Stomach (tissue), 19 donors: ENCODE measurements at places on chromosomes 13 and 19. TPM values are rescaled to one million over a fixed set of nuclear protein-coding genes. Genes with fewer than 3 reads are reported as not detected.

- no peak overlapping the region for H3K4me3 ChIP-seq
- no peak for DNase-seq
- H3K27me3 ChIP-seq = no peaks in the 10 kb centered on the region
- H3K4me1 ChIP-seq = peaks cover 11% of the 10 kb centered on the region
Observed at GRCh38 chr19:53892981-53893325, 11.0 kb downstream of the PRKCG start.

The RASGRP4 gene
- 8.4 TPM for total RNA-seq

GRCh38 chr13:51325837-51326236 lies 13.7 kb upstream of the SERPINE3 start:
- no peak overlapping the region for H3K4me3 ChIP-seq
- H3K27me3 ChIP-seq = no peaks in the 10 kb centered on the region
- no peaks in the 10 kb centered on the region for H3K36me3 ChIP-seq
- DNase-seq = no peak
- no peak overlapping the region for H3K27ac ChIP-seq
- H3K4me1 ChIP-seq = no peaks in the 10 kb centered on the region

- peak; percentile 81 for DNase-seq
- no peak overlapping the region for H3K4me3 ChIP-seq
- H3K4me1 ChIP-seq = no peaks in the 10 kb centered on the region
- H3K27me3 ChIP-seq = no peaks in the 10 kb centered on the region
- H3K36me3 ChIP-seq = no peaks in the 10 kb centered on the region
Observed at GRCh38 chr19:56748378-56748777, 76.8 kb upstream of the ZNF835 start.

DNA sequence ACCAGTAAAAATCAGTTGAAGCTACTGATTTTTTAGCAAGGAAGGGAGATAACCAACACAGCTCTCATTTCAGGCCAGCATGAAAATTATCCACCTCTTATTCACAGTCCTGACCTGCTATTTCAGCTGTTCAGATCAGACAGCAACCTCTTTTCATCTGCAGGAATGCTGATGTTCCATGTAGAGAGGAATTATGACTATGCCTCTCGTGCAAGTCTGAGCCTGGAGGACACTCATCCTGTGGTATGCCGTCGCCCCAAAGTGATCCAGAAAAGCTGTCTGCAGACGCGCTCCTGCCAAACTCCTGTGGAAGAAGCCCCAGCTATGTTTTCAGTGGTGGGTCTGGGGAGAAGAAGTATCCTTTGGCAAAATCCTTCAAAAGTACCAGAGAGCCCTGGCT lies 563.5 kb upstream of the SLITRK1 start:
- no peak overlapping the region for H3K27ac ChIP-seq
- no peak overlapping the region for H3K4me3 ChIP-seq
- no peaks in the 10 kb centered on the region for H3K4me1 ChIP-seq
- no peaks in the 10 kb centered on the region for H3K27me3 ChIP-seq
- DNase-seq = no peak
- H3K36me3 ChIP-seq = no peaks in the 10 kb centered on the region

DNA sequence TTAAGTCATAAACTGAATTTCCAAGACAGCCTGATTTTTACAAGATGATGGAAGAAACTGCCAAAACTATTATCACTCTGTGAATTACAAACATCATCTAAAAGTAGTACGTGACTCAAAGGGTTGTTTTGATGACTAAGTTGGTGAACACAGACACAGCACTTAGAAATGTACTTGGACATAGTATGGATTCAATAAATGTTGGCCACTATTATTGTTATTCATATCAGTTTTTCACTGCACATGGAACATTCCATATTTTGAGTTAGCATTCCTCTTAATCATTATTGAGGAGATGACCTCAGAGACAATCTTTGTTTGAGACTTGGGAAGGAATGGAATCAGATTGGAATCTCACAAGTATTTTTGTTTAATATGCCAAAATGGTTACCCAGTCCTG lies 172.9 kb downstream of the OXGR1 start:
- no peak overlapping the region for H3K4me3 ChIP-seq
- H3K27ac ChIP-seq = no peak overlapping the region
- DNase-seq = no peak
- no peaks in the 10 kb centered on the region for H3K4me1 ChIP-seq
- no peaks in the 10 kb centered on the region for H3K27me3 ChIP-seq
- no peaks in the 10 kb centered on the region for H3K36me3 ChIP-seq

DNA sequence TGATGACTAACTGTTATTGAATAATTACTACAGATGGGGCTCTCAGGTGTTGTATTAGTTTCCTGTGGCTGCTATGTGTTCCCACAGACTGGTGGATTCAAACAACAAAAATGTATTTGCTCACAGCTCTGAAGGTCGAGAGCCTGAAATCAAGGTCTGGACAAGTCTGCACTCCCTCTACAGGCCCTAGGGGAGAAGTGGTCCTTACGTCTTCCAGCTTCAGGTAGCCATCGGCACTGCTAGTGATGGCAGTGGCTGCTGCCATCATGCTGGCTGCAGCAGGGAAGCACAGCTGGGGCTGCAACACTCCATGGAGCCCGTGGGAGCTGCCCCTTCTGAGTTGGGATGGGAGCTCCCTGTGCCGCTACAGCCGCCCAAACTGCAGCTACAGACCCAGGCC lies 1.9 kb downstream of the TEX26 start:
- no peak overlapping the region for H3K27ac ChIP-seq
- H3K36me3 ChIP-seq = no peaks in the 10 kb centered on the region
- H3K4me1 ChIP-seq = no peaks in the 10 kb centered on the region
- peak; percentile 18 for DNase-seq
- H3K4me3 ChIP-seq = no peak overlapping the region

DNA sequence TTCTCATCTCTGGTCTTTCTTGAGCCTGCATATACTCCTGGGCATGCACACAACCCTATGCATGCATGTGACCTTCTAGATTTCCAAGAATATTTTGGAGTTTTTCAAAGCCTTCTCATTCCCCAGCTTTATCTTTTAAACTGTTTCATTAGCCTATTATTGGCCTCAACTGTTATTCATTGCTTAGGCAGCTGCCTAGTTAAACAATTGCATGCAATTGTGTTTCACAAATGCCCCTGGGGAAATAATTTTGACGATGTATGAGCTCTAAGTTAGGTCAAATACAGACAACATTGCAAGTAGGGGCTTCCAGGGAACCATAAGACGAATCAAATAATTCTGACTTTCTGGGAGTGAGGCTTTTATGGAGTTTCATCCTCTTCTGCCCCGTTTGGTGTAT lies 2.3 kb upstream of the UPK1A start:
- no peaks in the 10 kb centered on the region for H3K4me1 ChIP-seq
- H3K4me3 ChIP-seq = no peak overlapping the region
- H3K27me3 ChIP-seq = no peaks in the 10 kb centered on the region
- H3K27ac ChIP-seq = no peak overlapping the region
- no peak for DNase-seq

The NCCRP1 gene
- not detected for total RNA-seq

The SIGLEC5 gene
- 1.8 TPM for total RNA-seq

The TEX29 gene
- total RNA-seq = not detected

DNA sequence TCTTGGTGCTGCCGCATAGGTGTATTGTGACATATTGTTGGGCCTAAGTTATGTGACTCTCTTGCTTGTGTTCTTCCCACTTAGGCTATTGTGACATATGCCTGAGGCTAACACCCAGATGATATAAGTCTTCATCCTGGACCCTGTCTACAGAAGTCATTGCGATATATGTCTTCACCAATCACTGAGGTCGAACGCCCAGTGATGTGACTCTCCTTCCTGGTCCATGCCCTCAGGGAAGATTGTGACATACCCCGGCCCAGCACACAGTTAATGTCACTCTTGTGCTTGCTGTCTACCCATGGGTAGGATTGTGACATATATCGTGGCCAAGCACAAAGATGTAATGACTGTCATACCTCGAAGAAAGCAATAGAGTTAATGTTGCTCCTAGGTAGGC lies 16.9 kb upstream of the ZNF730 start:
- H3K4me3 ChIP-seq = no peak overlapping the region
- DNase-seq = no peak
- no peaks in the 10 kb centered on the region for H3K4me1 ChIP-seq

- H3K27ac ChIP-seq = no peak overlapping the region
- DNase-seq = peak; percentile 10
Observed at GRCh38 chr19:29380581-29380980, 145.2 kb upstream of the VSTM2B start.

DNA sequence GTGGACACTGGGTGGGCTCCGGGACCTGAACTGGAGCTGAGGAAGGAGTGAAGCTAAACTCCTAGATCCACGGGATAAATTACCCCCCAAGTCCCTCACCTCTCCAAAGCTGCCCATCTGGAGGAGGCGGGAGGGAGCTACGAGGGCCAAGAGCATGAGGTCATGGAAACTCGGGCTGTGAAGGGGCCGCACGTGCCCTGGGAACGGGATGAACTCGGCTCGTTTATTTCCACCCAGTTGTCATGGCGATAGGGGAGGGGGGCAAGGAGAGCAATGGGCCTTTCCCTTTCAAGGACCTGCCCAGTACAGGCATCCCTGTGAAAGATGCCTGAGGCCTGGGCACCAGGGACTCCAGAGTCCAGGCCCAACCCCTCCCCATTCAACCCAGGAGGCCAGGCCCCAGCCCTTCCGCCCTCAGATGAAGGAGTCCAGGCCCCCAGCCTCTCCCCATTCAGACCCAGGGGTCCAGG lies 3.8 kb downstream of the PPP1R12C start:
- peaks cover 48% of the 10 kb centered on the region for H3K4me1 ChIP-seq
- H3K36me3 ChIP-seq = peaks cover 47% of the 10 kb centered on the region
- peak; percentile 58 for DNase-seq
- no peaks in the 10 kb centered on the region for H3K27me3 ChIP-seq
- peak overlapping the region; percentile 9 for H3K4me3 ChIP-seq

- H3K36me3 ChIP-seq = no peaks in the 10 kb centered on the region
- H3K27me3 ChIP-seq = peaks cover 97% of the 10 kb centered on the region
- H3K4me3 ChIP-seq = no peak within 1 kb of the TSS
- no peak within 1 kb of the TSS for H3K27ac ChIP-seq
Observed at GRCh38 chr19:1752757-1753728, at the start of gene ONECUT3. Gene ONECUT3, plus strand, starts transcription at chr19:1753506. Its CDS starts 157 bp downstream, at chr19:1753663.

DNA sequence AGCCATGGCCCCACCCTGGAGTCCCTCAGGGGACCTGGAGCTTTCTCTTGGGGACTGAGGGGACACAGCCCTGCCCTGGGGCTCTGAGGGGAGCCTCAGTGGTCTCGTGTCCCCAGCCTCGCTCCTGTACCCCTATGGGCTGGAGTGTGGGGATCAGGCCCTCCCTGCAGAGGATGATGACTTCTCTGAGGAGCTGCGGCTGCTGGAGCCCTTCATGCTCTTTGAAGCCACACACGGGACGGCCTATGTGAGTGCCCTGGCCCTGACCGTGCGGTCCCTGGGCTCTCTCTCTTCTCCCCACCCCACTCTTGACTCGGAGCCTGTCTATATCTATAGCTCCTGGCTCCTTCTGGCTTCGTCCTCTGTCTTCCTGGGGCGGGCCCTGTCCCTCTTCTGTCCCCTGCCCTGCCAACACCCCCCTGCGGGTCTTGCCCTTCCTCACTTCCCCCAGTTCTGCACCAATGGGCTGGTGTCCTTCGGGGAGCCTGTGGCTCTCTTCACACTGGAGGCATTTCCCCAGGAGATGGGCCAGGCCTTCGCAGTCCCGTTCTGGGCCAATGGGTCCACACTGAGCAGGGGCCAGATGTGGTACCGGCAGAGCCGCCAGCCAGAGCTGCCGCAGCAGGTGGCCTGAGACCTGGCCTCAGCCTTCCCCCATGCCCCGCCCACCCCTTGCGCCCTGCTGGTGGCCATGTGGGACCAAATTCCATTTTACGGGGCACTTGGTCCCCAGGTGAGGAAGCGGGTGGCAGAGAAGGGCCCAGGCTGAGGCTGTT lies 33.1 kb downstream of the HPN start:
- no peaks in the 10 kb centered on the region for H3K36me3 ChIP-seq
- no peak for DNase-seq
- H3K4me1 ChIP-seq = no peaks in the 10 kb centered on the region
- H3K4me3 ChIP-seq = no peak overlapping the region

The OR7A17 gene
- total RNA-seq = not detected

The ABCA7 gene
- 5.1 TPM for total RNA-seq

The SMIM17 gene
- not detected for total RNA-seq

The CEACAM19 gene
- total RNA-seq = 7.0 TPM

The OR10H1 gene
- total RNA-seq = not detected

DNA sequence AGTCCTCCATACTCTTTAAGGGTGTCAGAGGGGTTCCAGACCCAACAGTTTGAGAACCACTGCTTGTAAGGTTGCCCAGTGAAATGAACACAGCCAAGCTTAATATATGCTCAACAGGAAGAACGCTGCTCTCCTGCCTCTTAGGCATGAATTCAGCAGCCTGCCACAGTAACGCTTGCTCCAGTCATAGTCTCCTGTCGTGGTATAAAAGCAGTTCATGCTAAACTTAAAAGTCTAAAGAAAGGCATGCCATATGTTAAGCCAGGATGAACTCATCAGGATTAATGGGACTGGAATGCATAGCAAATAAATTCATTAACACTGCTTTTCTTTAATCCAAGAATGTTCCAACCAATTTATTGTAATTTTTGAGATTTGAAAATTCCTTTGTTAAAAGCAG lies 38.7 kb downstream of the SLC7A1 start:
- H3K4me1 ChIP-seq = no peaks in the 10 kb centered on the region
- no peaks in the 10 kb centered on the region for H3K27me3 ChIP-seq
- H3K4me3 ChIP-seq = no peak overlapping the region

The KCNN4 gene
- total RNA-seq = 33.9 TPM

GRCh38 chr19:28489126-28489660 lies 723.8 kb downstream of the UQCRFS1 start:
- no peaks in the 10 kb centered on the region for H3K4me1 ChIP-seq
- no peaks in the 10 kb centered on the region for H3K36me3 ChIP-seq
- H3K27ac ChIP-seq = no peak overlapping the region
- no peaks in the 10 kb centered on the region for H3K27me3 ChIP-seq
- H3K4me3 ChIP-seq = no peak overlapping the region

DNA sequence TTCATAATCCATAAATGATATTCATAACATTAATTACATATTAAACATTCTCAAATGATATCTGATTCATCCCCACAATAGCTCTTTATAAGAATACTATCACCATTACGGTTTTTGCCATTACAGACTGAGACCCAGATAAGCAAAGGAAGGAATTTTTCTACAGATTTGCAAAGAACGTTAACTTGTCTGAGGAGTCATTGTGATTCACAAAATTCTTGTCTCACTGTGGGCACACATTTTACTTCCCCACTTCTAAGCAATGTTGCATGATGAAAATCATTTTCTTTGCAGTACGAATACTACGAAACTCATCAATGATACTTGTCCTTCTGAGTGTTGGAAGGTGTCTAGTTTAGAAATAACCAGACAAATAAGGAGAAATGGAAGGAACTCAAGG lies 70.1 kb downstream of the NALCN start:
- no peaks in the 10 kb centered on the region for H3K27me3 ChIP-seq
- H3K27ac ChIP-seq = no peak overlapping the region
- no peak for DNase-seq
- H3K36me3 ChIP-seq = no peaks in the 10 kb centered on the region
- H3K4me3 ChIP-seq = no peak overlapping the region

DNA sequence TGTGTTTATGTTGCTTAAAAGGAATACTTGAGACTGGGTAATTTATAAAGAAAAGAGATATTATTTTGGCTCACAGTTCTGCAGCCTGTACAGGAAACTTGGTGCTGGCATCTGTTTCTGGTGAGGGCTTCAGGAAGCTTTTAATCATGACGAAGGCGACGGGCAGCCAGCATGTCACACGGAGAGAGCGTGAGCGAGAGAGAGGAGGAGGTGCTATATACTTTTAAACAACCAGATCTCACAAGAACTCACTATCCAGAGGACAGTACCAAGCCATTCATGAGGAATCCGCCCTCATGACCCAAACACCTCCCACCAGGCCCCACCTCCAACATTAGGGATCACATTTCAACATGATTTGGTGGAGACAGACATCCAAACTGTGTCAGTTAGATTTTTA lies 163.4 kb upstream of the TSC22D1 start:
- no peak for DNase-seq
- no peaks in the 10 kb centered on the region for H3K27me3 ChIP-seq
- H3K36me3 ChIP-seq = no peaks in the 10 kb centered on the region
- no peak overlapping the region for H3K4me3 ChIP-seq
- no peak overlapping the region for H3K27ac ChIP-seq
